ENCODE measurements at places on chromosomes 16 and 17. TPM values are rescaled to one million over a fixed set of nuclear protein-coding genes. Genes with fewer than 3 reads are reported as not detected.

Gene ZNF232
- 3.4 TPM for total RNA-seq

GRCh38 chr17:41258406-41258805 lies 3.2 kb downstream of the KRTAP9-9 start:
- H3K4me1 ChIP-seq, result no peaks in the 10 kb centered on the region
- H3K27me3 ChIP-seq, result peaks cover 7% of the 10 kb centered on the region
- DNase-seq, result no peak
- H3K4me3 ChIP-seq, result no peak overlapping the region
- H3K27ac ChIP-seq, result no peak overlapping the region
- no peaks in the 10 kb centered on the region for H3K36me3 ChIP-seq

Gene TMEM100
- 2.6 TPM for total RNA-seq

Gene CPHXL2
- total RNA-seq, result not detected

- no peaks in the 10 kb centered on the region for H3K36me3 ChIP-seq
- no peaks in the 10 kb centered on the region for H3K27me3 ChIP-seq
- H3K4me1 ChIP-seq, result no peaks in the 10 kb centered on the region
- DNase-seq, result no peak
- H3K4me3 ChIP-seq, result no peak overlapping the region
- H3K27ac ChIP-seq, result no peak overlapping the region
Measured at GRCh38 chr17:10792151-10792550, 11.7 kb downstream of the TMEM238L start.

Gene KCTD2
- total RNA-seq, result 28.6 TPM

Gene ST6GALNAC1
- total RNA-seq, result not detected

Gene IRX3
- 8.2 TPM for total RNA-seq

GRCh38 chr16:10543231-10543977 lies 37.0 kb downstream of the EMP2 start:
- H3K27ac ChIP-seq, result no peak overlapping the region
- no peak overlapping the region for H3K4me3 ChIP-seq
- H3K4me1 ChIP-seq, result no peaks in the 10 kb centered on the region
- H3K27me3 ChIP-seq, result no peaks in the 10 kb centered on the region
- DNase-seq, result no peak

Gene CPSF4L
- total RNA-seq, result not detected

- H3K4me1 ChIP-seq, result peaks cover 4% of the 10 kb centered on the region
- H3K36me3 ChIP-seq, result no peaks in the 10 kb centered on the region
- no peak overlapping the region for H3K27ac ChIP-seq
Measured at GRCh38 chr16:67672739-67673662, 6.4 kb downstream of the C16orf86 start.

Gene ANKRD40CL
- total RNA-seq, result not detected

Gene NKIRAS2
- 50.2 TPM for total RNA-seq

DNA sequence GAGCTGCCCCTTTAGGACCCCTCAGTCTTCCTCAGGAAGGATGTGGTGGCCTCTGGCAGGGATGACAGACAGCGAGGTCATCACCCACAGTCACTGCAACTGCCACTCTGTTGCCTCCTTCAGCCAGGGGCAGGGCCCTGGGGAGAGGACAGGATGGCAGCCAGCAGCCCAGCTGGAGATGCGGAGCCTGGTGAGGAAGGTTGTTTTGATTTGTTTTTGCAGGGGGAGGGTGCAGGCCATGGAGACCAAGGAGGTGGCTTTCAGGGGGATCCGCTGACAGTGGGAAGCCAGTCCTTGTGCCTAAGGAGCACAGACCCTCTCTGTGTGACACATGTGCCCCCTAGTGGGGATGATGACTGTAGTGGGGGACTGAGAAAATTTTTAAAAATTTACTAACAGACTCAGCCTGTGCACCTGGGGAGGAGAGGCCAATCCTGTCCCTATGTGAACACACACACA lies 7.4 kb downstream of the PRCD start:
- H3K36me3 ChIP-seq, result no peaks in the 10 kb centered on the region
- H3K27ac ChIP-seq, result peak overlapping the region; percentile 55
- H3K4me1 ChIP-seq, result peaks cover 25% of the 10 kb centered on the region
- H3K27me3 ChIP-seq, result no peaks in the 10 kb centered on the region

- H3K36me3 ChIP-seq, result no peaks in the 10 kb centered on the region
- no peak overlapping the region for H3K4me3 ChIP-seq
- H3K27me3 ChIP-seq, result no peaks in the 10 kb centered on the region
- DNase-seq, result no peak
Measured at GRCh38 chr17:6969323-6969726, 26.5 kb upstream of the ALOX12 start.

DNA sequence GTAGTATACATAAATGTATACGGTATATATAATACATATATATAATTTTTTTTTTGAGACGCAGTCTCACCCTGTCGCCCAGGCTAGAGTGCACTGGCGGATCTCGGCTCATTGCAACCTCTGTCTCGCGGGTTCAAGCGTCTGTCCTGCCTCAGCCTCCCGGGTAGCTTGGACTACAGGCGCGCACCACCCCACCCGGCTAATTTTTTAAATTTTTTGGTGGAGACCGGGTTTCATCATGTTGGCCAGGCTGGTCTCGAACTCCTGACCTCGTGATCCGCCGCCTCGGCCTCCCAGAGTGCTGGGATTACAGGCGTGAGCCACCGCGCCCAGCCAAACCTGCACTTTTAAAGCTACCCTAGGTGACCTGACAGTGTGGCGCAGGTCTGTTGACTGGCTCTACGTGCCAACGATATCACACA lies 745 bp downstream of the PAM16 start:
- peak overlapping the region; percentile 32 for H3K27ac ChIP-seq
- peaks cover 13% of the 10 kb centered on the region for H3K36me3 ChIP-seq
- H3K4me3 ChIP-seq, result peak overlapping the region; percentile 91
- peaks cover 7% of the 10 kb centered on the region for H3K4me1 ChIP-seq
- no peaks in the 10 kb centered on the region for H3K27me3 ChIP-seq

- H3K27me3 ChIP-seq, result no peaks in the 10 kb centered on the region
- no peak overlapping the region for H3K27ac ChIP-seq
- peak overlapping the region; percentile 59 for H3K4me3 ChIP-seq
- H3K4me1 ChIP-seq, result peaks cover 26% of the 10 kb centered on the region
Measured at GRCh38 chr17:4939546-4939795, 375 bp downstream of the SLC25A11 start.

DNA sequence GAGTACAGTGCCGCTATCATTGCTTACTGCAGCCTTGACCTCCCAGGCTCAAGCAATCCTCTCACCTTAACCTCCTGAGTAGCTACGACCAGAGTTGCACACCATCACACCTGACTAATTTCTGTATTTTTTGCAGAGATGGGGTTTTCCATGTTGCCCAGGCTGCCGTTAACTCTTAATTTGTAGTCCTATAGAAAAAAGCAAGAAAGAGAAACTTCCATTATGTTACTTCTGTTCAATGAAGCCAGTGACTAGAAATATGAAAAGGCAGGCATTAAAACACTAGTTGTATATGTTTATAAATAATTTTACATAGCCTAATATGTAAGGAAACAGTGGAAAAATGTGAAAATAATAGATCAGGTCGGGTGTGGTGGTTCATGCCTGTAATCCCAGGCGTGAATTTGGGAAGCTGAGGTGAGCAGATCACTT lies 9.7 kb downstream of the RAD51C start:
- no peak overlapping the region for H3K4me3 ChIP-seq
- DNase-seq, result no peak
- H3K27me3 ChIP-seq, result no peaks in the 10 kb centered on the region
- peaks cover 9% of the 10 kb centered on the region for H3K4me1 ChIP-seq
- no peak overlapping the region for H3K27ac ChIP-seq

- H3K36me3 ChIP-seq, result peaks cover 21% of the 10 kb centered on the region
- H3K27me3 ChIP-seq, result no peaks in the 10 kb centered on the region
- DNase-seq, result peak; percentile 44
- peak overlapping the region; percentile 64 for H3K27ac ChIP-seq
- peak overlapping the region; percentile 39 for H3K4me3 ChIP-seq
Measured at GRCh38 chr17:42111871-42112551, 503 bp downstream of the DHX58 start.

Gene MYO15A
- not detected for total RNA-seq

DNA sequence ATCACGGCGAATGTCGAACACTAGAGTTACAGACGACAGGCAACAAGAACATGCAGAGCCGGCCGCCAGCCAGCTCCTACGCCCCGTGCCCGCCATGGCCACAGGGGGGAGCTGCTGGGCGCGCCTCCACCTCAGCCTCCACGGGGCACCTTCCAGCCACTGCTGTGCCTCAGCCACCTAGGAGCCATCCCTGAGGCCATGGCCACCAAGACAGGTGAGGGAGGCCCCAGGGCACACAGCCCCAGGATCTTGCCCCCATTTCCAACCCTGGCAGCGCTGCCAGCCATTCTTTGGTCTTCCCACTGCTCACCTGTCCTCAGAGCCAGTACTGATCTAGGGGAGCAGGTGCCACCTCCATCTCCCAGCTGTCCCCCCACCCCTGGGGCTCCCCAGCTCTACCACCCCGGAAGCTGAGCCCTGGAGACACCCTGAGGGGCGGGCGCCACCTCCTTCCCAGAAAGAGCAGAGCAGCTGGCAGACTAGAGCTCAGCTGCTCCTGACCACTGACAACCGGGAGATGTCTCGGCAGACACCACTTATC lies 11.8 kb downstream of the GNPTG start:
- no peak overlapping the region for H3K27ac ChIP-seq
- no peaks in the 10 kb centered on the region for H3K27me3 ChIP-seq
- no peaks in the 10 kb centered on the region for H3K4me1 ChIP-seq
- DNase-seq, result no peak
- peaks cover 58% of the 10 kb centered on the region for H3K36me3 ChIP-seq

Gene SLC16A13
- not detected for total RNA-seq

Gene UTS2R
- 0.18 TPM for total RNA-seq

GRCh38 chr17:57943140-57943539 lies 12.1 kb downstream of the CUEDC1 start:
- DNase-seq, result no peak
- peaks cover 66% of the 10 kb centered on the region for H3K4me1 ChIP-seq
- H3K4me3 ChIP-seq, result no peak overlapping the region
- peak overlapping the region; percentile 44 for H3K27ac ChIP-seq

Gene PAFAH1B1
- total RNA-seq, result 87.2 TPM

GRCh38 chr17:53313746-53314145 lies 509.0 kb upstream of the KIF2B start:
- no peaks in the 10 kb centered on the region for H3K27me3 ChIP-seq
- no peaks in the 10 kb centered on the region for H3K4me1 ChIP-seq
- no peaks in the 10 kb centered on the region for H3K36me3 ChIP-seq
- DNase-seq, result no peak

Gene MMP2
- 231 TPM for total RNA-seq

DNA sequence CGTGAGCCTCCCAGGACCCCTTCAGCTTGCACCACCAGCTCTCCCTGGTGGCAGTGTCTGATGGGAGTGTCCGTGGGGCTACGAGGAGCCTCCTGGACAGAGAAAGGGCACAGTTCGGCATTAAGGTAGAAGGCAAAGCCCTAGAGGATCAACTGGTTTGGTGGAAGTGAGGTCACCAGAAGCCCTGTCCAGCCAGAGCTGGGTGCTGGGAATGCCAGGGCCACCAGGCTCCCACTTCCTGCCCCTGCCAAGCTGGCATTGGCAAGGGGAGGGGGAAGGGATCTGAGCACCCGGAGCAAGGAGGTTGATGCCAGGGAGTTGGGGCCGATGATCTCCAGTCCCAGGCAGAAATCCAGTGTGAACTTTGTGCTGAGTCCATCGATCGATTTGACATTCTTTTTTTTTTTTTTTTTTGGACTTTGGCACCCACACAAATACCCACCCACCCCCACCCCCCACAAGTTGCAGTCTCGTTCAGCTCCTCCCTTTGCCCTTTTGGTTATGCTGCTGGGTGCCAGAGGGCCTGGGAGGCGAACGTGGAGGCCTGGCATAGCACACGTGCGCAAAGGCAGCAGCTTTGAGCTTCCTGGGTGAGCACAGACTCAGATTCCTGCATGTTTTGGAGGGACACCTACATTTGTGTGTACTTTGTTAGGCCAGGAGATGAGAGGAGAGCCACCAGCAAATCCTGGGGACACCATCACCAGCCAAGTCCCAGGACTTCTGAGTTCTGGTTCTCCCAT lies 2.1 kb downstream of the NHERF1 start:
- no peaks in the 10 kb centered on the region for H3K27me3 ChIP-seq
- no peak overlapping the region for H3K27ac ChIP-seq
- peak overlapping the region; percentile 79 for H3K4me3 ChIP-seq
- no peak for DNase-seq

Gene TNFAIP1
- 30.1 TPM for total RNA-seq

- no peaks in the 10 kb centered on the region for H3K36me3 ChIP-seq
- no peaks in the 10 kb centered on the region for H3K4me1 ChIP-seq
- no peaks in the 10 kb centered on the region for H3K27me3 ChIP-seq
- no peak overlapping the region for H3K4me3 ChIP-seq
- H3K27ac ChIP-seq, result no peak overlapping the region
Measured at GRCh38 chr16:78718141-78718540, 618.7 kb downstream of the WWOX start.

- no peak for DNase-seq
- H3K4me3 ChIP-seq, result no peak overlapping the region
- no peaks in the 10 kb centered on the region for H3K27me3 ChIP-seq
- no peaks in the 10 kb centered on the region for H3K36me3 ChIP-seq
Measured at GRCh38 chr17:31674717-31675349, 184.2 kb downstream of the COPRS start.
